GM10248 (cell line): ENCODE measurements at places on chromosomes 1 and 21.

DNA sequence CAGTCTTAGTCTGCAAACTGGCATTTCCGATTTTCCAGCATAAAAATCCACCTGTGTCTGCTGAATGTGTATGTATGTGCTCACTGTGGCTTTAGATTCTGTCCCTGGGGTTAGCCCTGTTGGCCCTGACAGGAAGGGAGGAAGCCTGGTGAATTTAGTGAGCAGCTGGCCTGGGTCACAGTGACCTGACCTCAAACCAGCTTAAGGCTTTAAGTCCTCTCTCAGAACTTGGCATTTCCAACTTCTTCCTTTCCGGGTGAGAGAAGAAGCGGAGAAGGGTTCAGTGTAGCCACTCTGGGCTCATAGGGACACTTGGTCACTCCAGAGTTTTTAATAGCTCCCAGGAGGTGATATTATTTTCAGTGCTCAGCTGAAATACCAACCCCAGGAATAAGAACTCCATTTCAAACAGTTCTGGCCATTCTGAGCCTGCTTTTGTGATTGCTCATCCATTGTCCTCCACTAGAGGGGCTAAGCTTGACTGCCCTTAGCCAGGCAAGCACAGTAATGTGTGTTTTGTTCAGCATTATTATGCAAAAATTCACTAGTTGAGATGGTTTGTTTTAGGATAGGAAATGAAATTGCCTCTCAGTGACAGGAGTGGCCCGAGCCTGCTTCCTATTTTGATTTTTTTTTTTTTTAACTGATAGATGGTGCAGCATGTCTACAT, 2.5 kb upstream of the OLFML3 start:
- DNase-seq = no peak

DNA sequence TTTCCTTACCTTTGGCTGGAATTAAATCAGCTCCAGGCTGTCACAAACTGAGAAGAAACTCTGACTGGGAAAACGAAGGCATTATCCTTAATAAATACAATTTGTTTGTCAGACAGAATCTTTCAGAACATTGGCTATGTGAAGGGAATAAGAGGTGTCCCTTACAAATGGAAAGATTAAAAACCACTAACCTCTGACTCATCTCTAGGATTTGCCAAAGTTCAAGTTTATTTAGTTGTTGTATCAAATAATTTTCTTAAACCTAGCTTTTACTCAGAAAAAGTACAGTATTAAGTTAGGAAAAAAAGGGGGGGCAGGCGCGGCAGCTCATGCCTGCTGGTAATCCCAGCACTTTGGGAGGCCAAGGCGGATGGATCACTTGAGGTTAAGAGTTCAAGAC, 15.7 kb downstream of the SERTAD4 start:
- no peak for DNase-seq

- DNase-seq = no peak
Measured at GRCh38 chr1:26009796-26010447, 11.7 kb upstream of the EXTL1 start.

DNA sequence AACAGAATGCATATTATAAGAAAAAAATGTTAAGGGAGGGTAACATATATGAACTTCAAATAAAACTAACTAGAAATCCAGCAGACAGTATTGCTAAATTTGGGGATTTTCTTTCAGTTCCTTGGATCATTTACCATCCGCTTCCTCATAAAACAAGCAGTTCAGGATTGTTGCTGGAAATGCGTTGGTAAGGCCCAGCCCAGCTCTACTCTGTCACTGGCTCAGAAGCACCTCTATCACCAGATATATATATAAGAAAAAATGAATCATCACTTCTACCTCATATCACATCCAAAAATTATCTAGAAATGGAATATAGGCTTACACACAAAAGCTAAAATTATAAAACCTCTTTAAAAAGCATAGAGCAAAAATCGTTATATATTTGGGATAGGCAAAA, 28.2 kb upstream of the COG2 start:
- no peak for DNase-seq

DNA sequence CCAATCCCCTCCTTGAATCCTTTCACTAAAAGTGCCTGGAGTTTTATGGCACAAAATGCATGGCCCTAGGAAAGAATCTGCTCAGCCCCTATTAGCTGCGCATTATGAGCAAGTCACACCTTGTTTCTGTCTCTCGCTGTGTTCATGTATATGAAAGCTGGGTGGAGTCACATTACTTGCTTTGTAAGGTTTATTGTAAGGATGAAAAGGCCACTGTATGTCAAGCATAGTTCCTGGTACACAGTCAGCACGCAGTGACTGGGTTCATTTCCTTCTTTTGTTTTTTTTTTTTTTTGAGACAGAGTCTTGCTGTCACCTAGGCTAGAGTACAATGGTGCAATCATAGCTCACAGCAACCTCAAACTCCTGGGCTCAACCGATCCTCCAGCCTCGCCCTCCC, 6.7 kb upstream of the SLC9A1 start:
- peak; percentile 66 for DNase-seq

GRCh38 chr1:202205523-202206190, 12.1 kb downstream of the LGR6 start:
- no peak for DNase-seq

DNA sequence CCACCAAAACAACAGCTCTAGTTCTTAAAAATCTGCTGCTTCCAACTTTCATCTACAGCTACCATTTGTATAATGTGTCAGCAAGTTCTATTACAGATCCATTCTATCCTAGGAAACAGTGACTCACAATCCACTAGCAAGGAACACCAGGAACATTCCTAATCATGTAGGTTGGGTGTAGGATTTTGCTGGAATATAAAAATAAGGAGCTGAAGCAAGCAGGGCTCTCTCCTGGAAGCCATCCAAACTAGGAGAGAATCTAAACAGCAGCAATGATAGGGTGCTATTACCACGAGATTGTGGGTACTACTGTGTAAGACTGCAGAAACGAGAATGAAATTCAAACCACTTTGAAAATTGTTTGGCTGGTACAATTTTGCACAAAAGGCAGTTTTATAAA, 135.0 kb downstream of the PTPN14 start:
- DNase-seq = no peak

GRCh38 chr1:25195835-25196234, 36.5 kb downstream of the SYF2 start:
- no peak for DNase-seq

DNA sequence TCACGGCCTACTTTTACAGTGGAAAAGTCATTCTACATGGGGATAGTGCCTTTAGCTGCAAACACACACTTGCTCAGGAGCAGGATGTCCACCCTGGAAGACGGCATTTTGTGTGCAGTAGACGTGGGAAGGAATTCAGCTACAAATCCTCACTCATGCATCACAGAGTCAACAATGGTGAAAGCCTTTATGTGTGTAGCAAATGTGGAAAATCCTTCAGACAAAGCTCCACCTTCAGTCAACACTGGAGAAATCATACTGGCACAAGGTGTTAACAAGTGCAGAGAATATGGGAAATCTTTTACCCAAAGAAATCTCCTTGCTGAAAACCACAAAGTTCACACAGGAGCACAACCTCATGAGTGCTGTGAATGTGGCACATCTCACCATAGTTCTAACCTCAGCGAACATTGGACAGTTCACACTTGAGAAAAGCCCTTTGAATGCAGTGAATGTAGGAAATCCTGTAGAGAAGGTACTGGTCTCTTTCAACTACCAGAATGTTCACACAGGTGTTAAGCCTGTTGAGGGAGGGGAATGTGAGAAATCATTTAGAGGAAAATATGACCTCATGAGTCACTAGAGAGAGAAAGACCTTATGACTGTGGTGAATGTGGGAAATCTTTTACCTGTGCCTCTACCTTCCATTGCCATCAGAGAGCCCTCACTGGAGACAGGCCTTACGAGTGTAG, 101.8 kb downstream of the PTGS2 start:
- DNase-seq = no peak
